ENCODE measurements at places on chromosomes 1 and 21. TPM values are rescaled to one million over a fixed set of nuclear protein-coding genes. Genes with fewer than 3 reads are reported as not detected.
A peak's percentile ranks its signal among the peaks of the same experiment; 100 is the strongest.

- peak overlapping the region; percentile 32 for H3K4me3 ChIP-seq
- no peaks in the 10 kb centered on the region for H3K27me3 ChIP-seq
- peak; percentile 37 for DNase-seq
- H3K27ac ChIP-seq, result no peak overlapping the region
Measured at GRCh38 chr1:193537266-193538002, 351.0 kb upstream of the B3GALT2 start.

GRCh38 chr1:27668808-27669723 lies 2.9 kb downstream of the IFI6 start:
- peak overlapping the region; percentile 68 for H3K4me3 ChIP-seq
- H3K27ac ChIP-seq, result peak overlapping the region; percentile 54
- no peaks in the 10 kb centered on the region for H3K36me3 ChIP-seq
- peak; percentile 89 for DNase-seq

DNA sequence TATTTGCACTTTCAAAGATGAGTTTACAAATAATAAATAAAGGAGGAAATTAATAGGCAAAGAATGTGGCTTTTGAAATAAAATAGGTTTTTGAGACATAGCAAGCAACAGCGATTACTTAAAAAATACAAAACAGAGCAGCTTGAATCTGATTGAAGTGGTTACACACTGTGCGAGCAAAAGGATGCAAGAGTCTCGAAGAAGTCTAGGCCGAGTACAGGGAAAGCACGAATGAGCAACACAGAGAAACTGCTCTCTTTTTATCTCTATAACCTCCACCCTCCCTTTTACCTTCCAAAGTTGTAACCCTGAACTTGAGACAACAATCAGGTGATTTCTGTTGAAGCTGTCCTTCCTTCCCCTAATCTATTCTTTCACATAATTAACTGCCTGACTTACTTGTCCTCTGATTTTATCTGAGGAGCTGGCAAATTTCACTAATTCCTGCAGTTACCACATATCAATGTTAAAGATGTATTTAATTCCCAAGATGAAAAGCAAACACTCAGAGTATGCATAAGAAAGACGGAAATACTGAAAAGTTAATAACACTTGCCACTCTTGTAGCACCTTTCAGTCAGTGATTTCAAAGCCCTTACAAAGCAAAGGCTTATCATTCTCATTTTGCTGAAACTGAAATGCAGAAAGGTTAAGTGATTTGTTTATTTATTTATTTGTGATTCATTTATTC lies 1030.1 kb downstream of the ADGRL2 start:
- no peak overlapping the region for H3K27ac ChIP-seq
- no peaks in the 10 kb centered on the region for H3K36me3 ChIP-seq
- no peaks in the 10 kb centered on the region for H3K4me1 ChIP-seq
- DNase-seq, result no peak
- no peaks in the 10 kb centered on the region for H3K27me3 ChIP-seq

GRCh38 chr21:36964827-36965719 lies 1.4 kb downstream of the HLCS start:
- no peak overlapping the region for H3K27ac ChIP-seq
- peaks cover 6% of the 10 kb centered on the region for H3K4me1 ChIP-seq
- H3K36me3 ChIP-seq, result peaks cover 4% of the 10 kb centered on the region
- no peak for DNase-seq

- no peaks in the 10 kb centered on the region for H3K27me3 ChIP-seq
- no peak overlapping the region for H3K4me3 ChIP-seq
- no peak overlapping the region for H3K27ac ChIP-seq
- no peaks in the 10 kb centered on the region for H3K4me1 ChIP-seq
- no peaks in the 10 kb centered on the region for H3K36me3 ChIP-seq
Measured at GRCh38 chr1:20271498-20272400, 18.9 kb upstream of the VWA5B1 start.

- no peaks in the 10 kb centered on the region for H3K27me3 ChIP-seq
- no peak for DNase-seq
- H3K27ac ChIP-seq, result no peak overlapping the region
Measured at GRCh38 chr21:42753804-42754203, 100.4 kb downstream of the PDE9A start.

DNA sequence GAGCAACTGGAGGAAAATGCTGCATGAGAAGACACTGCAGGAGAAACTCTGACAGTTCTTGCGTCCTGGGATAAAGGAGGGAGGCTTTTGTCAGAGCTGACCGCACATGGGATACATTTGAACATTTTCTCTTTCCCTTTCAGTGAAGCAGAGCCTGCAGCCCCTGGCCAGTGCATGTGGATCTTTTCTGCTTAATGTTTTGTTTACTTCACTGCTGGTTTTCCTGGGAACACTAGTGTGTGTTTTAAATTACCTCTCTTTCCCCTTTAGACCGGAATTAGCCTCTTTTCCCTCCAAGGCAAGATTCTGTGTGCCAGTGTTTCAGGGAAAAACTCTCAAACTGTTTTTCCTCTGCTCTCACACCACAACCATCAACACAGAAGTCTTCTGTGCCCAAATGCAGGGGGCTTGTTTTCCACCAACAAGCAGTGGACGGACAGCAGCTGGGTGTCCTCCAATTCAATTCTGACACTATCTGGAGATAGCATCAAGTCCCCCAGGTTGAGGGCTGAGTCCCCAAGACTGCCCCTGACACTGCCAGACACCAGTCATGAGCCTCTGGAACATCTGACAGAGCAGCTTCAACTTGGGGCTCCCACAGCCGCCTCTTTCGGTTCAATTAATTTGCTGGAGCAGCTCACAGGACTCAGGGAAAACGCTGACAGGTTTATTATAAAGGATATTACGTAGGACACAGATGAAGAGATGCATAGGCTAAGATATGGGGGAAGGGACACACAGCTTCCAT lies 136.2 kb downstream of the RHOU start:
- no peak overlapping the region for H3K27ac ChIP-seq
- no peak for DNase-seq
- no peaks in the 10 kb centered on the region for H3K36me3 ChIP-seq
- no peaks in the 10 kb centered on the region for H3K27me3 ChIP-seq

- no peaks in the 10 kb centered on the region for H3K36me3 ChIP-seq
- H3K4me1 ChIP-seq, result no peaks in the 10 kb centered on the region
- H3K4me3 ChIP-seq, result no peak overlapping the region
- no peaks in the 10 kb centered on the region for H3K27me3 ChIP-seq
- DNase-seq, result no peak
- no peak overlapping the region for H3K27ac ChIP-seq
Measured at GRCh38 chr1:243433737-243434370, 178.0 kb downstream of the SDCCAG8 start.

DNA sequence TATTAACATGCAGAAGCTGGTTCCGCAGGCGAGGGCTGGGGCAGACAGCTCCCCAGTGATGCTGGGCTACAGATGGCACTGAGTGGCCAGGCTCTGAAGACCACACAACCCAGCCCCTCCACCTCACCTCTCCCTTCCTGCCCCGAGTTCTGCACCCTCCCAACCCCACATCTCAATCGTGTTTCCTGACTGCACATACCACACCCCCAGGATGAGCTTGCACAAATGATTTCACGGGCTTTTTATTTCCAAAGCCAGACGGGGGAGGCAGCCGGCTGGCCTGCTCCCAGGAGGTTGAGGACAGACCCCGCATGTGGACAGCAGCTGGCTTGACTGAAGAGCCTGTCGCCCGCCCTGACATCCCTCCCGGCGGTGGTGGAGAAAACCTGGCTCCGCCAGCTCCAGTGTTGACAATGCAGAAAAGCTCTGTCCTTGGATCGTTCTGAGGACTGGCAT lies 21.4 kb upstream of the ALDH4A1 start:
- H3K4me1 ChIP-seq, result peaks cover 56% of the 10 kb centered on the region
- H3K27me3 ChIP-seq, result no peaks in the 10 kb centered on the region
- H3K4me3 ChIP-seq, result no peak overlapping the region
- H3K36me3 ChIP-seq, result peaks cover 22% of the 10 kb centered on the region
- DNase-seq, result peak; percentile 24

MRPL55 gene
- total RNA-seq, result 79.3 TPM

- H3K27me3 ChIP-seq, result no peaks in the 10 kb centered on the region
- DNase-seq, result no peak
- H3K36me3 ChIP-seq, result no peaks in the 10 kb centered on the region
- no peaks in the 10 kb centered on the region for H3K4me1 ChIP-seq
- H3K4me3 ChIP-seq, result no peak overlapping the region
Measured at GRCh38 chr1:244271691-244272308, 179.9 kb downstream of the ADSS2 start.

GRCh38 chr1:62295921-62296491 lies 23.2 kb downstream of the KANK4 start:
- H3K4me3 ChIP-seq, result no peak overlapping the region
- H3K27me3 ChIP-seq, result no peaks in the 10 kb centered on the region
- peak; percentile 47 for DNase-seq
- H3K27ac ChIP-seq, result no peak overlapping the region
- H3K4me1 ChIP-seq, result no peaks in the 10 kb centered on the region

DNA sequence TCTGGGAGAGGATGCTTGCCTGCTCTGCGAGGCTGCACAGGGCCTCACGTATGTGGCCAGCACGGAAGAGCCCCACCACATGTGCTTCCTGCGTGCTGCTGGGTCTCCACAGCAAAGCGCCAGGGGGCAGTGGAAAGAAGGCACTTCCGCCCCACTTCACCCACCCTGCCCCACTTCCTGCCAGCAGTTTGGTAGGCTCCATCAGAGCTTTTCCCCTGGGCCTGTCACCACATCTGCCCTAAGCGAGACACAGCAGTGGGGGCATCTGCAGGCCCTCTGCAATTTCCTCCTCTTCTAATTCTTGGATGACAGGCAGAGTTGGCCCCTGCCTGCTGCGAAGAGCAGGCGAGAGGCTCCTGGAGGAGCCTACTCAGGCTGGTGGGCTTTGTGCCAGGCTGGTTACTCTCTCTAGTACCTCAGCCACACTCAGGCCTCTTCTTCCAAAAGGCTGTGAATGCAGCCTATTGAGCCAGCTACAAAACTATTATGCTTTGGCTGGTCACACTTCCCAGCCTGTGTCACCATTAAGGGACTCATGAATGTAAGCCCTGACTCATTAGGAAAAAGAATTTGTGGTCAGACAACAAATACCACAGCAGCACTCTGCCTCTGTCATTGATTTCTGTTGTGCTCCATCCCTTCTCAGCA lies 25.0 kb downstream of the CD244 start:
- no peaks in the 10 kb centered on the region for H3K27me3 ChIP-seq
- peak; percentile 52 for DNase-seq
- peak overlapping the region; percentile 37 for H3K4me3 ChIP-seq

DNA sequence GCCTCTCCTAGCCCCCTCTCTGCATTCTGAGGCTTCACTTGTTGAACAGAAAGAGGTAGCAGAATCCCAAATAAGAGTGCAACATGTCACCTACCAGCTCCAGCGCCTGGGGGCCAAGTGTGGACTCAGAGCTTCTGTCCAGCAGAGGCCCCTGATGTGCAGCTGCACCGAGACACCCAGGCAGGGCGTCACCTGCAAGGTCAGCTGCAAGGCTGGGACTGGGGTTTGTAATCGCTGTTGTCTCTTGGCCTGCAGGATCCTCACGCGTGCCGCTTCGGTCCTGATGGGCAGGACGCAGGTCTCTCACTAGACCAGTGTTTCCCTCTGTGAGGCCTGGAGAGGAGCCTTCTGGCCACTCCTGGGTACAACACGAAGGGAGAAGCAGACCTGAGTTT lies 4.3 kb upstream of the SLX9 start:
- peaks cover 20% of the 10 kb centered on the region for H3K4me1 ChIP-seq
- no peaks in the 10 kb centered on the region for H3K36me3 ChIP-seq
- DNase-seq, result no peak
- no peaks in the 10 kb centered on the region for H3K27me3 ChIP-seq
- H3K4me3 ChIP-seq, result no peak overlapping the region

DNA sequence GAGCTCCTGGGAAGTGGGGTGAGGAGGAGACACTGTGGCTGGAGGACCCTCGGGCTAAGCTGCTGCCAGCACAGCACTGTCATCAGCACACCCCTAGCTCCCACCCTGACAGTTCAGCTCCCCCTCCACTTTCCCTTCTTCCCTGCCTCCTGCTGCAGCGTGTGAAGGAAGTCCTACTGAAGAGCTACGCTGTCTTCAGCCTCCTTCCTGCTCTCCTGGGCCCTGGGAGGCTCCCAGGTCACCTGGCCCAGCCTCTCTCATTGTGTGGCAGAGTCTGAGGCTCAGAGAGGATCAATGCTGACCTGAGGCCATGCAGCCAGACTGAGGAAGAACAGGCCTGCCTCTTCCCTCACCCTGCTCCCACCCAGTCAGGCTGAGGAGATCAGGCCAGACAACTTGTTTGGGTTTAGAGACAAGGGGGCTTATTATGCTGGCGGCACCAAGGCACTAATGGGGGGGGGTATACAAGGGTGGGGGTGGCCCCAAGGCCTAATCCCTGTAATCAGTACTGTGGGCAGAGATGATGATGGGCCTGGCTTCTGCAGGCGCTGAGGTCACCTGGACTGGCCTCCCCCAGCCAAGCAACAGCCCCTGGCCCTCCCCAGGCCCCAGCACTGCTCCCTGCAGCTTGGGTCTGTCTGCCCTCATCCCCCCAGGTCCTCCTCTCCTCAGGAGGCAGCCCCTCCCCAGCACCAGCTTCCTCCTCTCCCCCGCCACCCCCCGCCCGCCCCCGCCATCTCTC lies 9.1 kb downstream of the NES start:
- no peaks in the 10 kb centered on the region for H3K4me1 ChIP-seq
- no peak overlapping the region for H3K4me3 ChIP-seq
- H3K36me3 ChIP-seq, result no peaks in the 10 kb centered on the region
- H3K27ac ChIP-seq, result no peak overlapping the region
- DNase-seq, result no peak

DNA sequence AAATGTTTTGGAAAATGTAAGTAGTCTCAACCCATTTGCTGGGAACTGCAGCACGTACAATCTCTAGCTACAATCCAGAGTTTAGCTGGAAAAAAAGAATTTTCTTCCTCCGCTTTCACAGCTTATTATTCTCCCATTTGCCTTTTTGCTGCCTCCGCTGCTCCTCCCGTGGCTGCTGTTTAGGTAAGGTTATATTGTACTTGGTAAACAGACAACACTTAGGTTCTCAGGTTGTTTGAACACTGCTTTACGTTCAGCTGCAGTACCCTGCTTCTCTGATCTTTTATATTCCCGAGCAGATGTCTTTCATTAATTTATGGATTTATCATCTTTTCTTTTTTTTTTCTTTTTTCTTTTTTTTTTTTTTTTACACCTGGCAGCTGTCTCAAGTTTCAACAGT lies 14.3 kb downstream of the PROX1 start:
- H3K4me3 ChIP-seq, result no peak overlapping the region
- no peak overlapping the region for H3K27ac ChIP-seq
- H3K36me3 ChIP-seq, result no peaks in the 10 kb centered on the region
- H3K27me3 ChIP-seq, result no peaks in the 10 kb centered on the region
- H3K4me1 ChIP-seq, result no peaks in the 10 kb centered on the region

- DNase-seq, result no peak
- H3K4me3 ChIP-seq, result peak within 1 kb of the TSS; percentile 63
- H3K4me1 ChIP-seq, result peaks cover 4% of the 10 kb centered on the region
- no peak within 1 kb of the TSS for H3K27ac ChIP-seq
- H3K27me3 ChIP-seq, result peaks cover 4% of the 10 kb centered on the region
Measured at GRCh38 chr1:168136709-168137514, at the start of gene GPR161. TSS of gene GPR161 (minus strand) at chr1:168136930. CDS start at chr1:168104850, 32,080 bp downstream.

GRCh38 chr1:213727853-213728592 lies 259.8 kb upstream of the PROX1 start:
- no peak overlapping the region for H3K4me3 ChIP-seq
- no peaks in the 10 kb centered on the region for H3K36me3 ChIP-seq
- no peaks in the 10 kb centered on the region for H3K4me1 ChIP-seq
- no peak for DNase-seq
- no peak overlapping the region for H3K27ac ChIP-seq
- no peaks in the 10 kb centered on the region for H3K27me3 ChIP-seq

LCE3E gene
- not detected for total RNA-seq

PYCR2 gene
- total RNA-seq, result 137 TPM
